Activated T-cell treated with anti-CD3 and anti-CD28 coated beads for 48 hours (primary cell): ENCODE measurements at places on chromosomes 12 and 14.
A peak's percentile ranks its signal among the peaks of the same experiment; 100 is the strongest.

DNA sequence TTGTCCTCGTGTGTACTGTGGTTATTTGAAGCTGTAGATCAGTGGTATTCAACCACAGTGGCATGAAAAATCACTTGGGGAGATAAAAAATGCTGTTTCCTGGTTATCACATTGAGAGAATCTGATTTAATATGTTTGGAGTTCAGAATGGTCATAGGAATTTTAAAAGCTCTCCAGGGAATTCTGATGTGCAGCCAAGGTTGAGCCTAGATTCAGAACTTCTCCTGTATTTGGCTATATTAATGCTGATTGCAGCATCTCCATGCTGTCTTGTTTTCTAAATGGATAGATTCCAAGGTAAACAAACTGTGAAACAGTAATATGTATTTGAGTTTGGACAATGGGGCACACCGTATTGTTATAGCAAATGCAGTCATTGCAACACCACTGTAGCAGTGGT lies 982.2 kb upstream of the FBXO33 start:
- DNase-seq, result no peak

GRCh38 chr12:135138-135537 lies 68.6 kb downstream of the IQSEC3 start:
- DNase-seq, result no peak

- DNase-seq, result no peak
Measured at GRCh38 chr12:50442178-50442908, 41.7 kb downstream of the LARP4 start.

DNA sequence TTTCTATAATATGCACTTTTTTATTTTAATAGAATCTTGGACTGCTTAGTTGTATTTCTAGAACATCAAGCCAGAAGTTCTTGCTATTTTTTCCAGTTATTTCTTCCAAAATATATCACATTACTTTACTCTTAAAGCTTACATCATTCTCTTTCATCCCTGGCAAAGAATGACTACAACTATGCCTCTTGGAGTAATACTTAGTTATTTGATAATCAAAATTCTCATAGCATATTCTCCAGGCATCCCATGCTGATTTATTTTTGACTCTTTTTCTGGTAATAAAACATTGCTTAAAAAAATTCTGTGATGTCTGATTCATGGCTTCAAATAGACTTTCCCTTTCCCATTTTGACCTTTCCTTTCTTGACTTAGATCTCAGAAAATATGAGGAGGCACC lies 118.7 kb upstream of the TSPAN8 start:
- DNase-seq, result no peak

- DNase-seq, result no peak
Measured at GRCh38 chr12:65672441-65672840, 151.8 kb upstream of the HMGA2 start.

GRCh38 chr14:20781803-20782202 lies 735 bp downstream of the RNASE6 start:
- no peak for DNase-seq

GRCh38 chr12:56629459-56630179 lies 507 bp downstream of the BAZ2A start:
- DNase-seq, result peak; percentile 36

GRCh38 chr12:11826574-11826973 lies 177.1 kb downstream of the ETV6 start:
- DNase-seq, result no peak

- no peak for DNase-seq
Measured at GRCh38 chr14:88849716-88850115, 25.3 kb downstream of the TTC8 start.

GRCh38 chr12:104741497-104742367 lies 216.4 kb downstream of the SLC41A2 start:
- DNase-seq, result no peak

GRCh38 chr12:42981379-42981778 lies 391.8 kb upstream of the PRICKLE1 start:
- no peak for DNase-seq
